A375 (cell line): ENCODE measurements at places on chromosomes 1 and 21. TPM values are rescaled to one million over a fixed set of nuclear protein-coding genes. Genes with fewer than 3 reads are reported as not detected.

SYT11 gene
- 18.9 and 20.1 TPM in 2 replicates for total RNA-seq

TMOD4 gene
- total RNA-seq, result 0.38 and 0.40 TPM in 2 replicates

CTH gene
- 23.1 and 26.4 TPM in 2 replicates for total RNA-seq

LCE2C gene
- total RNA-seq, result not detected in 2 replicates

ACOT11 gene
- total RNA-seq, result 0.30 and 1.3 TPM in 2 replicates

PALMD gene
- not detected in 2 replicates for total RNA-seq

KCNN3 gene
- total RNA-seq, result 0.74 and 1.3 TPM in 2 replicates

FAM229A gene
- total RNA-seq, result 4.8 and 7.3 TPM in 2 replicates

LYPD8 gene
- 0.56 TPM in 1 of 2 replicates, not detected in the other for total RNA-seq

GBP7 gene
- total RNA-seq, result not detected in 2 replicates

PTGS2 gene
- total RNA-seq, result 0.60 and 0.80 TPM in 2 replicates

SPRR4 gene
- total RNA-seq, result not detected in 2 replicates

ZNF281 gene
- 12.3 and 14.6 TPM in 2 replicates for total RNA-seq

NENF gene
- total RNA-seq, result 92.5 and 115 TPM in 2 replicates

CD5L gene
- total RNA-seq, result not detected in 2 replicates

HES5 gene
- total RNA-seq, result not detected in 2 replicates

HAO2 gene
- not detected in 2 replicates for total RNA-seq

LCE1B gene
- not detected in 2 replicates for total RNA-seq

KCNE2 gene
- not detected in 2 replicates for total RNA-seq

EFHD2 gene
- 85.7 and 93.5 TPM in 2 replicates for total RNA-seq

ADAMTS1 gene
- total RNA-seq, result 6.4 and 8.9 TPM in 2 replicates

TEDDM1 gene
- total RNA-seq, result not detected in 2 replicates

C4BPB gene
- total RNA-seq, result not detected in 2 replicates

MYOM3 gene
- 0.03 and 0.08 TPM in 2 replicates for total RNA-seq

FMN2 gene
- total RNA-seq, result 2.5 and 2.6 TPM in 2 replicates

CLCA4 gene
- not detected in 2 replicates for total RNA-seq

C1orf21 gene
- 7.1 and 7.9 TPM in 2 replicates for total RNA-seq

CRNN gene
- not detected in 2 replicates for total RNA-seq

CFAP74 gene
- not detected in 2 replicates for total RNA-seq

MATN1 gene
- total RNA-seq, result 0.45 and 0.91 TPM in 2 replicates

PRELP gene
- total RNA-seq, result not detected in 2 replicates

RXFP4 gene
- total RNA-seq, result not detected in 2 replicates

GPA33 gene
- not detected in 2 replicates for total RNA-seq

TMCO4 gene
- total RNA-seq, result 15.9 and 17.8 TPM in 2 replicates

OR2L8 gene
- total RNA-seq, result not detected in 2 replicates

TCHHL1 gene
- not detected in 2 replicates for total RNA-seq

LMX1A gene
- not detected in 2 replicates for total RNA-seq

LORICRIN gene
- total RNA-seq, result not detected in 2 replicates

SPATA46 gene
- not detected in 2 replicates for total RNA-seq

DNALI1 gene
- total RNA-seq, result 0.41 TPM in 1 of 2 replicates, not detected in the other

REG4 gene
- total RNA-seq, result not detected in 2 replicates

SYCP1 gene
- not detected in 2 replicates for total RNA-seq

COL24A1 gene
- total RNA-seq, result 0.04 and 0.08 TPM in 2 replicates

PRKAA2 gene
- 1.6 and 2.0 TPM in 2 replicates for total RNA-seq

HEYL gene
- not detected in 2 replicates for total RNA-seq

F5 gene
- not detected in 2 replicates for total RNA-seq

OR2M3 gene
- under 0.01 TPM in 1 of 2 replicates, not detected in the other for total RNA-seq

IVL gene
- total RNA-seq, result 0.08 TPM in 1 of 2 replicates, not detected in the other

ADAM30 gene
- not detected in 2 replicates for total RNA-seq

PEAR1 gene
- total RNA-seq, result 0.49 and 1.7 TPM in 2 replicates

NBPF6 gene
- total RNA-seq, result 1.4 and 1.8 TPM in 2 replicates

ATP13A2 gene
- total RNA-seq, result 53.8 and 58.1 TPM in 2 replicates

VHLL gene
- total RNA-seq, result 0.19 TPM in 1 of 2 replicates, not detected in the other

ALG14 gene
- 2.6 and 5.4 TPM in 2 replicates for total RNA-seq

SPATA6 gene
- total RNA-seq, result 13.4 and 14.6 TPM in 2 replicates

MYCL gene
- 1.6 and 2.5 TPM in 2 replicates for total RNA-seq

CAMK2N1 gene
- 6.0 and 7.2 TPM in 2 replicates for total RNA-seq

PSMD4 gene
- total RNA-seq, result 491 and 493 TPM in 2 replicates
